T-helper 9 cell (primary cell): ENCODE measurements at places on chromosomes 1 and 21.

GRCh38 chr1:32032275-32032615 is 18.6 kb downstream of the KHDRBS1 start:
- DNase-seq, result no peak

DNA sequence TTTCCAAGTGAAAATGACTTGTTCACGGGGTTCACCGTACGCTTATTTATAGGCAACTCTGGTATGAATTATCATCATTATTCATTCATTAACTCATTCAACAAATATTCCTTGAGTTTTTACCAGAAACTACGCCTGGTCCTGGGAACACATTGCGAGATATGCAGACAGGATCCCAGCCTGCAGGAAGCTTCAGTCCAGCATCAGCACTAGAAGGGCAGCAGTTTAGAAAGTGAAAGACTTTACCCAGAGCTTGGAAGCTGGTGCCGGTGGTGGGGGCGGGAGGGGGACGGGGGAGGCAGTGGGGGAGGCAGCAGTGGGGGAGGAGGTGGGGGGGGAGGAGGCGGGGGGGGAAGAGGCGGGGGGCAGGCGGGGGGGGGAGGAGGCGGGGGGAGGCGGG is 55.9 kb downstream of the SETD4 start:
- DNase-seq, result no peak

- DNase-seq, result no peak
Observed at GRCh38 chr21:19197950-19198349, 794.4 kb upstream of the TMPRSS15 start.

- no peak for DNase-seq
Observed at GRCh38 chr1:248924696-248925532, 18.9 kb downstream of the PGBD2 start.

DNA sequence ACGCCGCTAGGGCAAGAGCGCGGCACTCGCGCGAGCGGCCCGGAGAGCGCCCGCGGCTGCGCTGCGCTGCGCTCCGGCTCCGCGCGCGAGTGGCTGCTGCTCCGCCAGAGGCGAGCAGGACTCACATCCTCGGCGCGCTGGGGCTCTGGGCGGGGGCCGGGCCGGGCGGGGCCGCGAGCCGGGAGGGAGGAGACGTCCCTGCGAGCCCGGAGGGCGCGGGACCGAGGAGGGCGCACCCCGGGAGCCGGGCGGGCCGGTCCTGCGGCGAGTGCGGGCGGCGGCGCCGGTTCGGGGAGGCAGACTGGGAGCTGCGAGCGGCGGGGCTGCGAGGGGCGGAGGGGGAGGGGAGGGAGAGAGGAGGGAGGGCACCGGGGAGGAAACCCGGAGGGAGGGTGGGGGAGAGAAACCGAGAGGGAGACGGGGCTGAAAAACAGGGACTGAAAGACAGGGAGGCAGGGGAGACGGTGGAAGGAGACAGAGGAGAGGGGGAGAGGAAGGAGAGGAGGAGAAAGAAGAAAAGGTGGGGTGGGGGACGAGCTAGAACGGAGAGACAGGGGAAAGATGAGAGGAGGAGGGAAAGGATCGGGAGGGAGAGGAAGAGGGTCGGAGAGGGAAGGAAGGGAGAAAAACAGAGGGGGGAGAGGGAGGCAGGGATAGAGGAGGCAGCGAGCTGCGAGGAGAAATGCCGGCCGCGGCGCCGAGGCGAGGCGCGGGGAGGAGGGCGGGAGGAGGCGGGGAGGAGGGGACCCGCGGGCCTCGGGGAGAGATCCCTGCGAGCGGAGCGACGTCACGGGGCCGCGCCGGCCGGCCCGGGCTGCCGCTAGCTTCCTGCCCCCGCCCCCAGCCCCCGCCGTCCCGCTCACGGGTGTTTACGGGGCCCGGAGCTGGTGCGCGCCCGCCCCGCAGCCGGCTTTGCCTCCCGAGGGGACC is at the start of gene CAMK2N1:
CAMK2N1 (minus strand) TSS at position 684 of the 930 bp plus-strand sequence. CDS start 831 bp downstream, outside the sequence.
- peak; percentile 47 for DNase-seq

- no peak for DNase-seq
Observed at GRCh38 chr1:175075572-175076568, 8.2 kb downstream of the TNN start.

GRCh38 chr1:230690101-230690500 is 23.8 kb downstream of the AGT start:
- no peak for DNase-seq

- DNase-seq, result no peak
Observed at GRCh38 chr1:54045496-54045895, 7.5 kb downstream of the TMEM59 start.

GRCh38 chr1:183466781-183467180 is 5.5 kb upstream of the SMG7 start:
- no peak for DNase-seq

- no peak for DNase-seq
Observed at GRCh38 chr1:202576816-202577215, 133.4 kb downstream of the SYT2 start.

GRCh38 chr1:207223162-207223561 is 98.3 kb upstream of the CD55 start:
- DNase-seq, result no peak

DNA sequence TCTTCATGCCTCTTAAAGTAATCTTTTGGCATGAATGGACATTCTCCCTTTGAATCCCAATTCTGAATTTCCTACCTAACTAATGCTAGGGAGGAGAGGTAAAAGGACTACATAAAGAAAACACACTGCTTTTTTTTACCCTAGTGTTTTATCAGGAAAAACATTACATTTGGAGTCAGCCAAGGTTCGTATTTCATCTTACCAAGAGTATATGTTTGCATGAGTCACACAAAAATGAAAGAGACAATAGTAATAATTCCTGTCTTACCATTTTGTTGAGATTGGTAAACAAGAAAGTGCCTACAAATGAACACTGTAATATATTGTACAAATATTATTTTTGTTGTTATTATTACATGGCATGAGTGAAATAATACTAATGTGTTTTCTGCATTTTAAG is 112.9 kb upstream of the WARS2 start:
- no peak for DNase-seq

GRCh38 chr1:24321697-24322469 is 2.7 kb downstream of the GRHL3 start:
- DNase-seq, result peak; percentile 48

GRCh38 chr1:7669559-7670311 is 101.4 kb upstream of the VAMP3 start:
- DNase-seq, result peak; percentile 42

DNA sequence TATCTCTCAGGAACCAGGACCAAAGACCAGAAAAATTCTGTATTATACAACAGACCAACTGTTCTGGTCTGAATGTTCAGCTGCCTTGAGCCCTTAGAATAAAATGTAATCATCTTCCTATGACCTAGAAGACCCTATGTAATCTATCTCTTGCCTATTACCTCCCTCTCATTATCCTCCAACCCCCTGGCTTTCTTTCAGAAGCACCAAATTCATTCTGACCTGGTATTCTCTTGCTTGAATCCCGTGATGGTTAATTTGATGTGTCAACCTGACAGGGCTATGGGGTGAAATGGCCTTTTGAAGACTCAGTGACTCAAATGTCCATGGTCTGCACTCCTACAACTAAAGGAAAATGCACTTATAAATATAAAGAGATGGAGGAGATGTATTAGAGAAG is 21.8 kb upstream of the FBXO28 start:
- no peak for DNase-seq
